ENCODE measurements at places on chromosomes 3 and 15.

- no peak for DNase-seq
These were observed 48.0 kb upstream of the FSTL1 start for GRCh38 chr3:120498556-120499346.

- no peak for DNase-seq
These were observed 1.0 kb upstream of the ARIH1 start for GRCh38 chr15:72472992-72473610.

DNA sequence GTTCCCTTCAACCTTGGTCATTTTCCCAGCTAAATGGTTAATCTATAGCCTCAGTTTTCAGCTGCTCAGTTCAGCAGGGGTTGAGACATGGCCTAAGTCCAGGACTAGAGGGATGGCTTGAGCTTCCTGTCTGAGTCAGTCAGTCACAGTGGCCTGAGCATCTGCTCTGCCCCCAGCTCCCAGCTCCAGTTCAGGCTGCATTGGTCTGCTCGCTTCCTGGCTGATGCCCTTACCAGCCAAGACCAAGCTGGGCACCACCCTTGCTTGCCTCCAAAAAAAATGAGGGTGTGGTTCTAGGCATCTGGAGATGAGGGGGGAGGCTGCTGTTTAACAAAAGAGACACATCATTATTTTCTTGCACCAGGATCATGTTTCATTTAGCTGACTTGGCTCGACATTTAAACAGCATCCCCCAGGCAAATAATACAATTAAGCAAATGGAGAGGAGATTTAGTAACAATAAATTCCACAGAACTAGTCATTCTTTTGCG is 70.7 kb downstream of the WNT5A start:
- no peak for DNase-seq

- no peak for DNase-seq
These were observed 408.3 kb downstream of the MCTP2 start for GRCh38 chr15:94639701-94640100.

- DNase-seq = no peak
These were observed 173.3 kb upstream of the NAALADL2 start for GRCh38 chr3:174685796-174686195.

GRCh38 chr15:31440754-31441311 is 114.2 kb downstream of the KLF13 start:
- DNase-seq = no peak

DNA sequence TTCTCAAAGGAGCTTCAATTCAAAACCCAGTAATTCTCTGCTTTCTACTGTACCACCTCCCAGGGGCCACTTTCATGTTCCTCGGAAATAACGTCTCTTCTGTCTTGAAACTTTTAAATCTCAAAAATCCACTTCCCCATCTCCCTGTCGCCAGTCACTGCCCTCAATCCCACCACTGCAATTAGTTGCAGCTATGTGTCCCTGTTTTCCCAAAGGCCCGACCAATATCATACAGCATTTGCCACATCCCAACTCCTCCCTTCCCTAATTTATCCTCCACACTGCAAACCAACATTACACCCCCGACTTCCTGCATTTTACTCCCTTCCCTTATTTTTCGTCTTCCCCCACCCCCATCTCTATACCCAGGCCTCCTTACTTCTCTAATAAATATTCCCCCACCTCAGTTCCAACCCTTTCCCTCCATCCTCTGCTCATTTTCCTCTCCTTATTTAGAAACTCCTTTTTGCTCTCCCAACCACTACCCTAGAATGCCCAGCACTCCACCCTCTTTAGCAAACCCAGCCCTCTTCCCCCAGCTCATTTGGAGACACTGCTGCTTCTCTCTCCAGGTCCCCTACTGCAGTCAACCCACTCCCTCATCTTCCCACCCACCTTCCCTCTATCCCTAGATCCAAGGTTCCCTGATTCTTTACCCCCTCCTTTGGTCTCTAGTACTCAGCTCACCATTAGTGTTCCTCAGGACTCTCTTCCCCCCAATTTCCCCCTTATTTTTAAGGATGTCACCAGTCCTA is 1.1 kb downstream of the NPTN start:
- no peak for DNase-seq

- no peak for DNase-seq
These were observed 7.2 kb upstream of the DYNC1LI1 start for GRCh38 chr3:32577581-32578556.

GRCh38 chr3:115693868-115694267 is 70.6 kb downstream of the GAP43 start:
- DNase-seq = no peak

- no peak for DNase-seq
These were observed 30.8 kb downstream of the ARHGEF26 start for GRCh38 chr3:154151969-154152368.

DNA sequence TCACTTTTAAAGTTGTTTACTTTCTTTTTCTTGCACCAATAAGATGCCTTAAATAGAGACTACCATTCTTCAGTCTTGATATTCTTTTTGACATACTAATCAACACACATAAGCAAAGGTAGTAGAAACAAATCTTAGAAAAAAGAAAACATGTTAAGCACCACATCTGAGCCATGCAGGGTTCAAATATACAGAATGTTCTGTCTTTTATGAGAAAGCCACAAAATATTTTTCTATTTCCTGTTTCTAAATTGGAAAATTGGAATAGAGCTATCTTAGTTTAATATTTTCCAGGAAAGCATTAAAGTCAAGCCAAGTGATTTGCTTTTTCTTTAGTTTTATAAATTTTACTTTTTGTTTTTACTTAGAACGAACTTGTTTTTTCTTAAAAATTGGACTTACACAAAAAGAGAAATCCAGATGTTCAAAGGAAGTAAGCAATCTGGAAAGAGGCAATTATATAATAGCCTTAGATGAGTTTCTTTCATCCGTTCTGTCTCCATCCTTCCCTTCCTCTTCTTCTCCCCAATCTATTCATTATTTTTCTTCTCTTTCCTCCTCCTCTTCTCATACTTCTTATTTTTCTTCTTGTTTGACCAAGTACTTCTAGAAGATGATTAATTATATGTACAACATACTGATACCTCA is 731.7 kb downstream of the SQOR start:
- DNase-seq = no peak

DNA sequence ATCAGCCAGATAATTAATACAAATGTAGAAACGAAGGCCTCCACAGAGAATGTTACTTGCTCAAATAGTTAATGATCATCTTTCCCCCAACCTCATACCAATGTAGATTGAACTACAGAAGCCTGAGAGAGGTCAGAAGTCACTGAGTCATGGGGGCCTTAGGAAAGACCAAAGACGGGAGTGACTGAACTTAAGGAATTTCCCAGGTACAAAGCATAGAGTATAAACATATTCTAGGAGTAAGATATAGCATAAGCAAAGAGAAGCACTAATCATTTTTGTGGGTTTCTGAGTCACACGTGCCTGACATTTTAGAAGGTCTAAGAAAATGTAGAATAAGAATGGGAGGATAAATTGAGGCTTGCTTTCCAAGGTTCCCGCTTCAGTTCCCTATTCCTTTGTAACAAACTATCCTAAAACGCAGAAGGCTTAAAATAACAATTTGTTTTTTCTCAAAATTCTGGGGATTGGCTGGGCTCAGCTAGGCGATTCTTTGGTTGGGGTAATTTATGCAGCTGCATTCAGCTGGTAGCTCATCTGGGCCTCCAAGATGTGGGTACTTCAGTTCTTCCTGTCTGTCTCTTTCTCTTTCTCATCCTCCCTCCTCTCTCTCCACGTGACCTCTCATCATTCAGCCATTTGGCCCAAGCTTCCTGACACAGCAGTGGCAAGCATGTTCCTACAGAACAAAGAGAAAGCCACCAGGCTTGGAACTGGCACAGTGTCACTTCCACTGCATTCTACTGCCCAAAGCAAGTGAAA is 422.6 kb downstream of the FOXP1 start:
- no peak for DNase-seq

- no peak for DNase-seq
These were observed 149.3 kb downstream of the VPS13C start for GRCh38 chr15:61910839-61911369.

GRCh38 chr3:125072749-125073389 is 17.1 kb upstream of the HEG1 start:
- no peak for DNase-seq

- DNase-seq = no peak
These were observed at the start of gene BOC for GRCh38 chr3:113211330-113212149. BOC (plus strand) TSS chr3:113211557; CDS start chr3:113249803, 38,246 bp downstream.

DNA sequence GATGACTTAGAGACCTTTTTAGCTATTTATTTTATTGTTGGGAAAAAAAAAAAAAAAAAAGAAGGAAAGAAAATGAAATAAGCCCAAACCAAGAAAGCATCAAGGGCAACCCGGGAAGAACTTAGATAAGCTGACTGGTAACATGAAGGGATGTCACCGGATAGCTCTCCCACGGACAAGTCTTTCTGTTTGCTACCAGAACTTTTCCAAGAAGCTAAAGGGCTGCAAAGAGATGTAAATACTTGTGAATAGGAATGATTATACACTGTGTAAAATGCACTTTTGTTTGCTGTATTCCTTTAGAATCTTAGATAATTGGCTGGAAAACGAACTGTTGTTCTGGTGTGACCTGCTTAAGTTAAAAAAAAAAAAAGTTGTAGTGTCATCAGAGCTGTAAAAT is 2.8 kb downstream of the FOXB1 start:
- no peak for DNase-seq

DNA sequence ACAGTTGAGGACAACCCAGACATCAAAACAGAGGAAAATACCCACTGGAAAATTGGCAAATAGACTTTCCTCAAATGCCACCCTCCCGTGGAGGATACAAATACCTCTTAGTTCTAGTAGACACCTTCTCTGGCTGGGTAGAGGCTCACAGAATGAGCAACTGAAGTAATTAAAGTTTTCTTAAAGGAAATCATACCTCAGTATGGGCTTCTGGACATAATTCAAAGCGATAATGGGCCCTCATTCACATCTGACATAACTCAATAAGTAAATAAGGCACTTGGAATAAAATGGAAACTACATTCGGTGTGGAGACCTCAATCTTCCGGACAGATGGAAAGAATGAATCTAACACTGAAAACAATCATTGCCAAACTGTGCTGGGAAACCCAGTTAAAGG is 115.2 kb upstream of the PLCL2 start:
- no peak for DNase-seq

DNA sequence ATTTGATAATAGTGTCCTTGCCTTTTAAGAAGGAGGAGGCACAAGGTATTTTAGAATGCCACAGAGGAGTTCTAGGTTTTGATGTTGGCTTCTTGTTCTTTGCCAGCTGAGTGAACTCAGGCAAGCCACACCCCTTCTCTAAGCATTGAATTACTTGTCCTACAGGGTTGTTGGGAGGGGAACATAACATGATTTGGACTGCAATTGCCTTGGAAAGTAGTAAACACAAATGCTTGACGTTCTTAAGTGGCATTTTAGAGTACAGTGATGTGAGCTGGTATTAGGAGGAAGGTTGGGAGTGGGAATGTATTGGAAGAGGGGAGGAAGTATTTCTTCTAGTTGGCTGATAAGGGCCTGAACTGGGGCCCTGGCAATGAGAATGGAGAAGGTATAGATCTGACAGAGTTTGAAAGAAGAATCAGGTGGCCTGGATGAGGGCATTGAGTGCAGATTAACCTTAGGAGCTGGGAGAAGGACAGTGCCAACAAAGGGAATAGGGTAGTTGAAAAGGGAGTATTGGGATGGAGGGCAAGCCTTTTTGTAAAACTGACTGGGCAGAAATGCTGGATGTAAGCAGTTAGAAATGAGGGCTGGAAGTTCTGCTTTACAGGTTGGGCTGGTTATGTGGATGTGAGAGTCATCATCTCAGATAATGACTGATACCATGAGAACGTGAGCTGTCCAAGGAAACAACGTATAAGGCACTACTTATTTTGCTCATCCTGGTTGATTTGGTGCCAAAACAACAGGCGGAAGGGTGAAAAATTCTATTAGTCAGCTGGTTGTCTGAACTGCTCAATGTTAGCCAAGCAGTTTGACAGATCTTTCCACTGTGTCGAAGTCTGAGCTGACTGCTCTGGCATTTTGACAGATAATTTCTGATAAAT is 16.7 kb downstream of the KAT2B start:
- no peak for DNase-seq

- DNase-seq = no peak
These were observed 76.9 kb downstream of the OCA2 start for GRCh38 chr15:28022181-28022580.

- no peak for DNase-seq
These were observed at the start of gene SHF for GRCh38 chr15:45187894-45188830. SHF (minus strand) TSS chr15:45187966; CDS start chr15:45187951, 15 bp downstream.

GRCh38 chr3:53104762-53105161 is 25.5 kb downstream of the RFT1 start:
- no peak for DNase-seq

DNA sequence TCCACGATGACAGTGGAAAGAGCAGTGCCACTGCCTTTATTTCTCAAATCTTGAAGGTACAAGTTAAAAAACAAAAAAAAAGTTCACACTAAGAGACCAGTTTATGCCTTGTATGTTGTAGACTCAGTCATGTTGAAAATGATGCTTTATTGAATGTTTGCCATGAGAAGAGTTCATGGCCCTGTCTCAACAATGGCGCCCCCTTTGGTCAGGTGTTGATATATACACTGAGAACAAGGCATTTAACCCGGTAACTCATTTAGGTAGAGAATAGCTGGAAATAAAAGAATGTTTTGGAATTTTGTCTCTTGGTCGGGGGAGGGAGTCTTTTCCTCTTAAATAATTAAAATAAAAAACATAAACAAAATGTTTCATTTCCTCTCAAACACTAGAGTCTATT is 145.6 kb upstream of the SLC2A2 start:
- no peak for DNase-seq

GRCh38 chr15:77609558-77609957 is 23.2 kb downstream of the LINGO1 start:
- no peak for DNase-seq

GRCh38 chr3:193148688-193149473 is 92.1 kb upstream of the PLAAT1 start:
- DNase-seq = no peak

- no peak for DNase-seq
These were observed 26.3 kb downstream of the DPH6 start for GRCh38 chr15:35519541-35520149.

DNA sequence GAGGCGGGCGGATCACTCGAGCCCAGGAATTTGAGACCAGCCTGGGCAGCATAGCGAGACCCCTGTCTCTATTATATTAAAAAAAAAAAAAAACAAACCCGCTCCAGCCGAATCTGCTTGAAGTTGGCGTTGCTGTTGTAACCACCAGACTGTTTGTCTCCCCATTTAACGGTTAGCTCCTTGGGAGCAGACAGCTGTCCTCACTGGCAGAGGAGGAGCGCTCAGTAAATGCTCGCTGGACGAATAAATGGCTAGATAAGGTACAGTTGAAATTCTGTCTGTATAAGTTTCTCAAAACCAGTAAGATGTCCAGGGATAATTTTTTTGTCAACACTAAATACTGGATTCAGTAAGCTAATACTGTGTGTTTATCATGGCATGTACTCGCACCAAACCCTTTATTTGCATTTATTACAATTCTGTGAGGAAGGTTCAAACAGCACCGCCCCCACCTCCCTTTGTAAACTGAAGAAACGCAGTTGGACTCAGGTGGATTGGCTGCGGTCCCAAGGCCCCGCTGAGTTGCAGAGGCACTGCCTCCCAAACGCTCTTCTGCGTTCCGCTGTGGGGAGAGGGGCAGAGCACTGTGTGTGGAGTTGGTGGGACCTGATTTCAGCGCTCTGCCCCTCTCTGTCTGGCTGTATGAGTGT is 1.1 kb downstream of the RCCD1 start:
- DNase-seq = no peak

- DNase-seq = peak; percentile 73
These were observed 4.8 kb downstream of the UBE2E1 start for GRCh38 chr3:23810343-23811184.

GRCh38 chr3:150057227-150057626 is 86.5 kb upstream of the PFN2 start:
- DNase-seq = no peak
